Transverse colon (tissue), 4 donors: ENCODE measurements at places on chromosomes 11 and 22. TPM values are rescaled to one million over a fixed set of nuclear protein-coding genes. Genes with fewer than 3 reads are reported as not detected.

PATE4 gene
- total RNA-seq: not detected

KDM4D gene
- 3.0 TPM for total RNA-seq

TNNT3 gene
- 1.9 TPM for total RNA-seq

GLB1L3 gene
- total RNA-seq: not detected

C22orf42 gene
- total RNA-seq: not detected
